Activated CD4-positive, alpha-beta T cell treated with anti-CD3 and anti-CD28 coated beads, Interleukin-2, amount 50 U/mL, for 24 hours (primary cell): ENCODE measurements at places on chromosomes 7 and 10.

DNA sequence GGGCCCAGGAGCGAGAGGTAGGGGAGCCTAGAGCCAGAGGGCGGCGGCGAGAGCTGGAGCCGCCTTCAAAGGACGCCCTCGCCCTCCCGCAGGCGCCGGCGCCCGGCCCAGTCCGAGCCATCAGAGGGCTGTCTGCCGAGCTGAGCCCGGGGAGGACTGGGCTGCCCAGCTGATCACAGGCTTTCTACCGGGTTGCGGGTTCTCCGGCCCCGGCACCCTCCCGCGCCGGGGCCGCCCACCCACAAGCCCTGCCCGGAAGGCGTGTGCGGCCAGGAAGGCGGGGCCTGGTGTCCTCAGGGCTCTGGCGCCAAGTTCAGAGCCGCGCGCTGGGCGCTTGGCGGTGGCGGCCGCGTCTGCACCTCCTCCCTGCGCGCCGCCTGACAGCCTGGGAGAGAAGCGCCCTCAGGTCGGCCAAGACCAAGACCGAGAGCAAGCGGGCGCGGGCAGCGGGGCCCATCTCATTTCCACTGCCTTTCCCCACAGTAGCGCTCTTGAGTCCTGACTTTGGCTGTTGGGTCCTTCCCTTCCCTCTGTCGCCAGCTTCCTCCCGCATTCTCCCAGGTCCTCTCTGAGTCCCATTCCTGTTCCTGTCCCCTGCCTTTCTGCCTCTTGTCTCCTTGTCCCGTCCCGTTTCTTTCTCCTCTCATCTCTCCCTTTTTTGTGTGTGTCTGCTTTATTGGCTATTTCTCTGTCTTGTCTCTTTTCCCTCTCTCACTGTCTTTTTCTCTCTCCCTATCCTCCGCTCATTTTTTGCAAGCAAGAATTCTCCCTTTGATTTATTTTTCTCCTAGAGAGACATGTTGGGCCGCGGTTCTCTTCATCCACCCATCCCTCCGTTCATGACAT is 60.6 kb upstream of the MSMB start:
- DNase-seq: no peak

DNA sequence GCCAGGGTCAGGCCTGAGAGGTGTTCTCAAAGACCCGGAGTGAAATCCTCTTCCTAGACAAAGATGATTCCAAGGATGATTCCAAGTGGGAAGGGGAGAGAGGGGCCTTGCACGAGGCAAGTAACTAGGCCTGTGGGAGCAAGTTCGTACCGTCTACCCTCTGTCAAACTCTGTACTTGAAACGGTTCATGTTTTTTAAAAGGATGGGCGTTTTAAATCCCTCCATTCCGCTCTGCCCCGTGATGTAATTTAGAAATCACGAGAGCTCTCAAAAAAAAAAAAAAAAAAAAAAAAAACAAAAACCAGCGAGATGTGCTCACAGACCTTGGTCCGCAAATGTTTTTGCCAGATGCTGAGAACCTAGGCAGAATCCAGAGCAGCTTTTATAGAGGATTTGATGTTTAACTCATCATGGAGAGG is 114.7 kb upstream of the CARD11 start:
- DNase-seq: no peak

GRCh38 chr10:26703974-26704373 is 6.5 kb downstream of the PDSS1 start:
- DNase-seq: no peak

DNA sequence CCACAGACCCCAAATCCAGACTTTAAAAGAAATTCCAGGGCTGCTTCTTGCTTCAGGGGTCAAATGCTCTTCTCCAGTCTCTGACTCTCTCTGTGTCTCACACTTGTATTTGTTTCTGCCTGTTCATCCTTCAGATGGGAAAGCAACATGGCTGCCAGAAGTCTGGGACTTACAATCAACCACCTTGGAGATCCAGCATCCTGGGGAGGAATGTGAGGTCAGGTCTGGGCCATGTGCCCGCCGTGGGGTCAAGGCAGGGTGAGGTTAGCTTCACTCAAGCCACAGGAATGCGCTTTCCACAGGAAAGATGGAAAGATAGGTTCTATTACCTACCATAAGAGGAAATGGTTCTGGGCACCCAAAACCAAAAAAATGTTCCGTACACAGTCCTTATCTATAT is 34.3 kb upstream of the NPVF start:
- no peak for DNase-seq

GRCh38 chr10:34850558-34850957 is 35.5 kb upstream of the PARD3 start:
- no peak for DNase-seq

GRCh38 chr7:155860840-155861479 is 48.7 kb upstream of the SHH start:
- DNase-seq: no peak

GRCh38 chr7:38558761-38559345 is 72.3 kb downstream of the AMPH start:
- DNase-seq: no peak

GRCh38 chr7:14776266-14776665 is 126.3 kb downstream of the DGKB start:
- no peak for DNase-seq

DNA sequence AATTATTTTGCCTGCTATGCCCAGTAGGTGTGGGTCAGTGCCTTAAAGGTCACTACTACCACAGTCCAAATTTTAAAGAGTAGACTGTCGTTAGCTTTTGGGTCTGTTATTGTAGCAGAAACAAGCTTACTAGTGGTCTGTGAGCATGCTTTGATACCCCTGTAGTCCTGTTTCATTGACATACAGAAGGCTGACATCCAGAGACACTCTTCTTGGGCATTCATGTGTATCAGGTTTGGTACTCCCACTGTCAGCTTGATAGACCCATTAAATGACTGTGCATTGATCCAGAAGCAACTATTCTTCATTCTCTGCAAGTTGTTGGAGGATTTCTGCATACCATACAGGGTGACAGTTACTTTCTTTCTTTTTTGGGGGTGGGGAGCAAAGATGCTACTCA is 884.4 kb upstream of the CELF2 start:
- no peak for DNase-seq

DNA sequence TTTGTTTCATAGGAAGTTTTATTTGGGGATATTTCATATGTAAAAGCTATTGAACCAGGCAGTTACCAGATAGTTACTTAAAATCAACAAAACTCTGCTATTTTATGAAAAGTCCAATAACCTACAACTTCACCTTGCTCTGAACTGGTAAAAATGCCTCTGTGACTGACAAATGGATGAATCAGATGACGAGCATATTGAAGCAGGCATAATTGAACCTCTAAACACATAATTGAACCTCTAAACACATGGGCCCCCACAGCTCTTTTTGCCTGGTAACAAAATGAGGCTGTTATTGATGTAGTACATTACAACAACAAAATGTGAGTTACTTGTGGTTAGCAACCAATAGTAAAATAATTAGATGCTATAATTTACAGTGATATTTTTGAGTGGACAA is 99.7 kb downstream of the MBL2 start:
- DNase-seq: no peak

DNA sequence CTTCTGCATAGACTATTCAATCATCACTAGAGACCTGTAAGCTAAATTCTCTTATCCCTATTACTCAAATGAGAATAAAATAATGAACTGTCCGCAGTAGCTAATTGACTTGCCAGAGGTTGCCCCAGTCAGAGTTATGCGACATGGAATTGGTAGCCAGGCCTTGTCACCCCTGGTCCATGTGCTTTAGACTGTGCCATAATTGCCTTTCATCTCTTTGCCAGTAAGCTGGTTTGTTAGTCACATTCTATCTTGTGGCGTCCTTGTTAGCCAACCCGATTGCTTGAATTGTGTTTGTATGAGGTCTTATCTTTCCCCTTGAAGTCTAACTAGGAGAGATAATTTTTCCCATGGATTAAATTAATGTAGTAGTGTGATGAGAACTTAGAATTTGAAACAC is 262.6 kb downstream of the CSTF2T start:
- DNase-seq: no peak

DNA sequence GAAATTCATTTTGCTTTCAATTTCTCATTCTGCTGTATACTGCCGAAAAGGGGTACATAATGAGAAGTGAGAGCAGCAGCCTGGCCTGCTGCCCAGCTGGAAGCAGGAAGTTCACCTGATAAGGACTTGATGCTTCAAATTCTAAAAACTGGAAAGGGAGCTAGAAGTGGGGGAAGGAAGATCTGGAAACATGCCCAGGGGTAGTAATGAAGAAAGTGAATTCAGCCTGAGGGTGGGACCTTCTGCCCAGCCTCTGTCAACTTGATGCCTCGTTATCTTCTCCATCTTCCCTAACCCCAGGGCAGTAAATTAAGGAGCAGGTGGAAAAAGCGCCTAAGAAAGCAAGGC is 69.4 kb downstream of the ARMH3 start:
- no peak for DNase-seq

DNA sequence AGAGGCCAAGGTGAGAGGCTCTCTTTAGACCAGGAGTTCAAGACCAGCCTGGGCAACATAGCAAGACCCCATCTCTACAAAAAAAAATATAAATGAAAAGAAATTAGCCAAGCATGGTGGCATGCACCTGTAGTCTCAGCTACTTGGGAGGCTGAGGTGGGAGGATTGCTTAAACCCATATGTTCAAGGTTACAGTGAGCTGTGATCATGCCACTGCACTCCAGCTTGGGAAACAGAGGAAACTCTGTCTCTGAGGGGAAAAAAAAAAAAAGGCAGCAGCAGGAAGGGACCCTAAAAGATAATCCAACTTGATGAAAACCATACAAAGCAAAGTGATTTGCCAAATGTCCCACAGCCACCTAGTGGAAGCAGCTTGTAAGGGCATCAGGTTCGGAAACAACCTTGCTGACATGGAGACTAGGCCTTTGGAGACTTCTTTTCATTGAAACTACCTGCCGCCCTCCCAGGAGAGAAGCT is 15.6 kb upstream of the PBLD start:
- DNase-seq: no peak

GRCh38 chr10:70038923-70039322 is 13.7 kb upstream of the MACROH2A2 start:
- DNase-seq: no peak

DNA sequence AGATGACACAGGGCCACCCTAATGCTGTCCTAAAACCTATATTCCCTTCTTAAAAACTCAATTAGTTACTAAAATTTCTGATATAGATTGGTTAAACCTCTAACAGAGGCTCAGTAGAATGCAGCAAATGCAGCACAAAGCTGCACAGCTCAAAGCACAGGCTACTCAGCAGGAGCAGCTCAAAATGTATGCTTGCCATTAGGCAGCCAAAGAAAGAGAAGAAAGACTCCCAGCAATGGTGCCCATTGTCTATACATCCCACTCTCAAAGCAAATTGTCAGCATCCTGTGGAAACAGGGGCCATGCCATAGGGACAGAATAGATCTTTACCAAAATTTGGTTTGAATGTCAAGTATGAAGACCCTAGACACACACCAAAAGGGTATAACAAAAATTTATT is 73.5 kb downstream of the TFPI2 start:
- DNase-seq: no peak

- no peak for DNase-seq
Observed at GRCh38 chr7:155191901-155192478, 105.7 kb upstream of the INSIG1 start.

DNA sequence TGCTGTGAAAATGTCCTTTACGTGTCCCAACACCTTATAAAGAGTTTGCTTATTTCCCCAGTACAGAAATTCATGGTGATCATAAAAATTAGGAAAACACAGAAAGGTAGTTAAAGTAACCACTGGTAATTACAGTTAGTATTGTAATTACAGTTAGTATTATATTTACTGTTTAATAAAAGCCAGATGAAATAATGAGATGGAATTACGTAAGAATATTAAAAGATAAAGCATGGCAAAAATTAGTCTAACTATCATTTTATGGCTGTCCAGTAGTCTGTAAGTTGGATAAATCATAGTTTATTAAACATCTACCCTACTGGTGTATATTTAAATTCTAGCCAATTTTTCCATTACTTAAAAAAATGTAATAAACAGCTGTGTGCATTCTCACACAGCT is 638.8 kb downstream of the ACTR3B start:
- no peak for DNase-seq

- no peak for DNase-seq
Observed at GRCh38 chr7:41027428-41028115, 675.3 kb downstream of the INHBA start.

- no peak for DNase-seq
Observed at GRCh38 chr10:15295537-15296325, 75.4 kb downstream of the FAM171A1 start.

DNA sequence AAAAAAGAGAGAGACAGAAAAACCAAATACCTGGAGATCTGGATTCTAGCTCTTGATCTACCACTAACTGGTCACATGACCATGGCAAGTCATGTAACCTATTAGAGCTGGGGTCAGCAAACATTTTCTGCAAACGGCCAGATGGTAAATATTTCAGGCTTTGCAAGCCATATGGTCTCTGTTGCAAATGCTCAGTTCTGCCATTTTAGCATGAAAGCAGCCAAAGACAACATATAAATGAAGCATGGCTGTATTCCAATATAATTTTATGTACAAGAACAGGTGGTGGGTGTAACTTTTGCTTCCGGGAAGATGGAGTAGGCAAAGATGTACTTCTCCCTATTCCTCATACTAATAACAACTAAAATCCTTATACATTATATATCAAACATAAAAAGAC is 6.7 kb downstream of the FRA10AC1 start:
- DNase-seq: no peak

DNA sequence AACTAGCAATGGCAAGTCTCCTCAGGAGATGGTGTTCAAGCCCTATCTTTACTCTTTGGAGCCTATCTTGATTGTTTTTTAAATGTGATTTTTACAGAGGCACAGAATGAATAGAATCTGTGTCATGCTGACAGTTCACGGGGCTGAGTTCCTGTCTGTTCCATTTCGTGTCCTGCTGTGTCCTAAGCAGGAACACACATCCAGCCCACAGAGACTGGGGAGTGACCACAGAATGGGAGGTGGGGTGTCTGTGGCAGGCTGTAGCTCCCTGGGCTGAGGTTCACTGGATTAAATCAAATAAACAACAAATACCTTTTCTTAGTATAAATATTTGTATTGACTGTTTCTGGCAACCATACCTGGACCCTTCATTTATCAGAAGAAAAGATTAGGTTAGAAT is 73.4 kb upstream of the CARD11 start:
- no peak for DNase-seq

GRCh38 chr7:12401538-12402364 is 1.9 kb downstream of the VWDE start:
- no peak for DNase-seq

GRCh38 chr10:88455831-88456230 is 127.3 kb downstream of the RNLS start:
- DNase-seq: no peak

GRCh38 chr7:155948845-155949244 is 136.6 kb upstream of the SHH start:
- DNase-seq: no peak

DNA sequence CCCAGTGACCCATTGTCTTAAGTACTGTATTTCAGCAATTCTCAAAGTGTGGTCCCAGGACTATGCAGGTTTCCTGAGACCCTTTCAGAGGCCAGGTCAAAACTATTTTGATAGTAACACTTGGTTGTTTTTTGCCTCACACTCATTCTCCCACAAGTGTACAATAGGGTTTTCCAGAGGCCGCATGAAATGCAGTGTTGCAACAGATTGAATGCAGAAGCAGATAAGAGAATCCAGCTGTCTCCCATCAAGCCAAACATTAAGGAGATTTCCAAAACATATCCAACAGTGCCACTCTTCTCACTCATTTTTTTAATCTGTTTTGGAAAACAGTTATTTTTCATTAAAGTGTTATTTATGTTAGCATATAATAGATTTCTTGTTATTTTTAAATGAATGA is 20.0 kb downstream of the VKORC1L1 start:
- DNase-seq: no peak
